Dermis lymphatic vessel endothelial cell (primary cell): ENCODE measurements at places on chromosomes 11 and 22. TPM values are rescaled to one million over a fixed set of nuclear protein-coding genes. Genes with fewer than 3 reads are reported as not detected.

Gene FSHB
- total RNA-seq = not detected in 2 replicates

Gene VSTM5
- total RNA-seq = under 0.01 and 0.09 TPM in 2 replicates

Gene TSSK2
- not detected in 2 replicates for total RNA-seq

Gene EHBP1L1
- 3.1 and 3.4 TPM in 2 replicates for total RNA-seq

Gene GGTLC2
- total RNA-seq = not detected in 2 replicates

Gene MCM5
- 19.3 and 20.9 TPM in 2 replicates for total RNA-seq

Gene BMAL1
- 9.1 and 11.8 TPM in 2 replicates for total RNA-seq
